ENCODE measurements at places on chromosomes 5 and 9.

- no peak for DNase-seq
Measured at GRCh38 chr5:171162596-171162995, 146.5 kb upstream of the TLX3 start.

DNA sequence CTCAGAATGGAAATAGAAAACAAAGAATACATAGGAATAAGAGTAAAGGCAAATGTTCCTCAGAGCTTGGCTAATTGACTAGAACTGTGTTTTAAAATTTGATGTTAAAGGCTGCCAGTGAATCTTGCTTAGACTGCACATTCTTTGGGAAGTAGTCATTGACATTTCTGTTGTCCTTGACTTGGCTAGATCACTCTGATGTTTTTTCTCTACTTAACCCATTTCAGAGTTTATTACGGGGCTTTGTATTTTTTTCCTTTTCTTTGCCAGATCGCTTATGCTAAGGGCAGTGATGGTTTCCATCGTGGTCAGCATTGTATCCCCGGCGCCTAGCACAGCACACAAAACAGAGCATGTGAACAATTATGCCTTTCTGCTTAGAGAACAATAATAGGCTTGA lies 1126.7 kb upstream of the CDH9 start:
- DNase-seq, result no peak

GRCh38 chr9:89531766-89532165 lies 33.9 kb upstream of the SEMA4D start:
- DNase-seq, result no peak

DNA sequence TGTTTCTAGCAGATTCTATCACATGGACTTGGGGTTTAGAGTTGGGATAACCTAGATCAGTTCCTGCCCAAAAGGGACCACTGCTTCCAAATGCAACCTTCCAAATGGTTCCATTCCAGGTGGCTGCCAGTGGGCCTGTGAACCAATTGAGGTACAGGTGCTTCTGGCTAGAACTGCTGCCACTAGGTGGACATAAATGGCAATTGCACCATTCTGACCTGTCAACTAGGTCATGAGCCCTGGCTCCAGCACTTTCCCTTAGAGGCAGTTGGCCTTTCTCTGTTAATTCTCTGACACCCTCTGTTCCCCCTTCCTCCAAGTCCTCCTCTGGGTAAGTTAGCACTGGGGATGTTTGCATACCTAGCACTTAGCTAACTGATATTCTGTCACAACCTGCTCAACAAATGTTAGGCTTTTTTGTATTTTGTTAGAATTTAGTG lies 16.6 kb upstream of the HEMGN start:
- peak; percentile 55 for DNase-seq

DNA sequence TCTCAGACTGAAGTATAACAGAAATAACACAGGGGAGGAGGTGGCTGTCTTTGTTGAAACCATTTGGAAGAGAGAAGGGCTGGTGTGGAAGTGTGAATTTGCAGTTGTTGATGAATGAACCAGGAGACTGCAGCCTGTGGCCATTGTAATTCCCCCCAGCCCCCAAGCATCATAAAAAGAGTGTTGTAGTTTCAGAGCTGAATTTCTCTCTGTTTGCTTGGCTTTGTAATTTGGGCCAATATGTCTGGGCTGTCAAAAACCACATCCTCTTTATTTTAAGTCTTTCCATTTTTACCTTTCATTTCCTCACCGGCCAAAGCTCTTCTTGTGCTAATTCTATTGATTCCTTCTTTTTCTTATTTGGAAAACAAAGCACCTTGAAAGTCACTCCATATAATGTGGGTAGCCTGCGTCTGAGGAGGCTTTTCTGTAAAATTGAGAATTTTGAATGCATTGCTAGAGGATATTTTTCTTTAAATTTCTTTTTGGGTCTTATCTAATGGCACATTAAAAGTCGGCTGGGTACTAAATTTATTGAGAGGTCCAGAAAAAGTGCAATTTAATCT lies 383.3 kb downstream of the OSTF1 start:
- no peak for DNase-seq

- DNase-seq, result no peak
Measured at GRCh38 chr5:112733586-112733985, 4.1 kb upstream of the APC start.

Data from stimulated activated CD4-positive, alpha-beta T cell treated with anti-CD3 and anti-CD28 coated beads, Interleukin-1b, Interleukin-23, amount 100 ng/mL, for 48 hours (primary cell).